AG08395 (cell line): ENCODE measurements at places on chromosomes 11 and 22.

DNA sequence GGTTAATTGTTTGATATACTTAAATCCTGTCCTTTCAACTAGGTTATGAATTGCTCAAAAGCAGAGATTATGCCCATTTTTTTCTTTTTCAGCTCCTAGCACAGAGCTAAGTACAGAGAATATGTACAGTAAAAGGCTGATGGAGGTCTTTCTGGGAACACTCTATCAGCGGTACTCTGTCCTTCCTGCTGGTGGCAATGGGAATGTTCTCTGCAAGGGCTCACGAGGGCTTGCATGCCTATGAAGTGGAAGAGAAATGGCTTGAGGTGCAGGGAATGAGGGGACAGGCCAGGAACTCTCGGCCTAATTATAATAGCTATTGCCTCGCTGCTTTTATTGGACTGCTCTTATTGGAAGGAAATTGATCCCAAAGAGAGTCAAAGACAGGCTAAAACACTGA, 83.7 kb upstream of the RAB1B start:
- no peak for DNase-seq

DNA sequence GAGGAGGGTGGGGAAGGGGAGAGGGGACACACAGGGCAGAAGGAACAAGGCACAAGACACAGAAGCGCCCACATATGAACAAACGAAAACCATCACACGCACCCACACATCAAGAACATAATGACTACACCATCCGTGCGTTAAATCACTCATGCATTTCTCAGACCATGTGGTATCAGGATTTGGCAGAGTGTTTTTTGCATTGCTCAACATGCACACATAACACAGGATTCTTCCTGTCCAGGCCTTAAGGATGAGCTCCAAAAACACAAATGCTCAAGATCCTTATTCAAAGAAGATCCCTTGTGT, 309.5 kb downstream of the CADM1 start:
- peak; percentile 75 for DNase-seq

- no peak for DNase-seq
These were observed 5.8 kb downstream of the TCN2 start for GRCh38 chr22:30612789-30613188.

DNA sequence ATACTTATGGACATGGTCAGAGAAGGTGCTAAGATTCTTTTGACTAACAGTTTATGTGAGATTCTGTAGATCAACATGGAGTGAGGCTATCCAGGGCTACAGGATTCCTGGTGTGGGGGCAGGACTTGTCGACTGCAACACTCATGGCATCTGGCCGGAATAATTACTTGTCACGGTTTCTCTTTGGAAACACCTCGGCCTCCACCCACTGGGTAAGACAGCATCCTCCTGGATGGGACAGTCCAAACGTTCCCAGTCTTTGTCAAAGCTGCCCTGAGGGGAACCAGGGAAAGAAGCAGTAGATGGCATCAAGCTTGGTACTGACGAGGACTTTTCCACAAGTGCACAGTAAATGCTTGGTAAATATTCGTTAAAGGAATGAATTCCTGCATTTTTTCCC, 762.8 kb downstream of the BRD1 start:
- DNase-seq: no peak
